ENCODE measurements at places on chromosomes 5 and 9.
A peak's percentile ranks its signal among the peaks of the same experiment; 100 is the strongest.

DNA sequence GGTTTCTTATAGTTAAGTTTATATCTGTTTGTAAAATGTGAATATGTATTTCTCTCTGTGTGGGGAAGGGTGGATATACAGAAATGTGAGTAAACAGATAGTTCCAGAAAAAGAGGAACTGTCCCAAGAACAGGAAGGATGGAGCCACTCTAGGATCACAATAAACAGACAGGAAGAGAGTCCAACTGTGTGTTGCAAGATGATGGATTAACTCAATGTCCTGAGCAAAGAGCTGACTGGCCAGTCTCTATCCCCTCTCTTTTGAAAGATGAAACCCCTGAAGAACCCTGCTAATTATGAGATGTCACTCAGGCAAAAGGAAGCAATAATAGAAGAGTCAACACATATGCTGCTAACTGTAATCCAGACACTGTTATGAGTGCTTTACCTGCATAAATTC lies 202.7 kb downstream of the SEMA6A start:
- DNase-seq: no peak

DNA sequence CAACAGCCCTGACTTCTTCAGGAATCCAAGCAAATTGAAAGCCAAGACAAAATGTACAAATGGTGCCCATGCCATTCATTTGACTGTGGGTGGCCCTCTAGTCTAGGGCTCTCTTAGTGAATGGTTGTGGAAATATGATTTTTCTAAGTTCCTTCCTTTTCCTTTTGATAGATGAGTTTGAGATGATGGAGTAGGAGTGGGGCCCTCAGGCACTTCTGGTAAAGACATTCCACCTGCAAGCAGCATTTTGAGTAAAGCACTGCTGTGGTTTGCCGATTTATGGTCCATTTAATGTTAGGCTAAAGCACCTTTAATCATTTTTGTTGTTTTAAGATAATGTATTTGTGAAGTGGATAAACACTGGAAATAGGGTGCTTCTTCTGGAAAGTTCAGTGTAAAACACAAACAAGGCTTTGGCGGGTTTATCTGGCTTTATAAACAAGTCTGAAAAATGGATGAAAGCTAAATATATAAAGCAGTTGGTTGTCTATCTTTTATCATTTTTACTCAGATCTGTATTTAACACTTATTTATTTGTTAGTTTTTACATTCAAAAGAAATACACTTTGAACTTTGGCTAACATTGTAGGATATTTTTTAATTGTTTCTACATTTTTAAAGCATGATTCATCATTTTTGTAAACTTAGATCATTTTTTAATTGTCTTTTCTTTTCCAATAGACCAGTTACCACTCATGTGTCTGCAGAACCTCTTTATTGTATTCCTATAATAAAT lies 213.5 kb downstream of the PJA2 start:
- peak; percentile 4 for DNase-seq

DNA sequence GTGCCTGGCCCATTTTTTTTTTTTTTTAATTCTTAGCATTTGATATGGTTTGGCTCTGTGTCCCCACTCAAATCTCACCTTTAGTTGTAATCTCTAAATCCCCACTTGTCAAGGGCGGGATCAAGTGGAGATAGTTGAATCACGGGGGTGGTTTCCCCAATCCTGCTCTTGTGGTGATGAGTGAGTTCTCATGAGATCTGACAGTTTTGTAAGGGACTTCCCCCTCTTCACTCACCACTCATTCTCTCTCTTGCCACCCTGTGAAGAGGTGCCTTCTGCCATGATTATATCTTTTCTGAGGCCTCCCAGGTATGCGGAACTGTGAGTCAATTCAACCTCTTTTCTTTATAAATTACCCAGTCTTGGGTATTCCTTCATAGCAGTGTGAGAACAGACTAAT lies 27.2 kb downstream of the NDUFAF2 start:
- DNase-seq: no peak

DNA sequence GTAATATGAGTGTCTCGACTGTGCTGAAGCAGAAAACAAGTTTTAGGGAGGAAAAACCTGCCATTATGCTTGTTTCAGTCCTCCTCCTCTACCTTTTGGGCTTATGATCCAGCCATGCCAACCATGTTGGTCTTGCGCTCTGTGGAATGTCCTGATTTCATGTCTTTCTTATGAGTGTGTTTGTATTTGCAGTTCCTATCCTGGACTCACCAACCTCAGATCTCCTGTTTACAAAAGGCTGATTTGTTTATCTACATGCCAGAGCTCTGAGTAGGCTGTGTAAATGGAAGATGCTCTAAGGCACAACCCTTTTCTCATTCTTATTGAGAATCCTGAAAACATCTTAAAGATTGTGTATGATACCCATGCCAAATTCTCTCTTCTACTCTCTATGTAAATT lies 138.6 kb downstream of the ARHGEF28 start:
- DNase-seq: no peak

DNA sequence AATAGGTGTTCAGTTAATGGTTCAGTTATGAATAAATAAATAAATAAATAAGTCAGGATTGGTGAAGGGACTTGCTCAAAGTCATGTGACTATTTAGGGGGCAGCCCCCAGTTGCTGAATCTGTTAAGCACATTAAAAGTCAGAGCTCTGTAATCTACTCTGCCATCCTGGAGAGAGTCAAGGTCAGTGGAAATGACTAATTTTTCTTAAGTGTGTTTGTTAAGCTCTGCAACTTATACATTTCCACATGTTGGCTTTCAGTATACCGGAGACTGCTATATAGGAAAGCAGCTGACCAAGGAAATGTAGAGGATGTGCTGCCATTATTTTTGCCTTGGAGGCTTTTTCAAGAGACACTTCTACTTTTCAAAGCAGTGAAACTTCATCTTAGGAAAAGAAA lies 57.9 kb downstream of the KIAA1958 start:
- DNase-seq: no peak

- peak; percentile 17 for DNase-seq
These were observed 7.3 kb downstream of the CRHBP start for GRCh38 chr5:76960004-76960625.
